ENCODE measurements at places on chromosomes 16 and 17.
A peak's percentile ranks its signal among the peaks of the same experiment; 100 is the strongest.

DNA sequence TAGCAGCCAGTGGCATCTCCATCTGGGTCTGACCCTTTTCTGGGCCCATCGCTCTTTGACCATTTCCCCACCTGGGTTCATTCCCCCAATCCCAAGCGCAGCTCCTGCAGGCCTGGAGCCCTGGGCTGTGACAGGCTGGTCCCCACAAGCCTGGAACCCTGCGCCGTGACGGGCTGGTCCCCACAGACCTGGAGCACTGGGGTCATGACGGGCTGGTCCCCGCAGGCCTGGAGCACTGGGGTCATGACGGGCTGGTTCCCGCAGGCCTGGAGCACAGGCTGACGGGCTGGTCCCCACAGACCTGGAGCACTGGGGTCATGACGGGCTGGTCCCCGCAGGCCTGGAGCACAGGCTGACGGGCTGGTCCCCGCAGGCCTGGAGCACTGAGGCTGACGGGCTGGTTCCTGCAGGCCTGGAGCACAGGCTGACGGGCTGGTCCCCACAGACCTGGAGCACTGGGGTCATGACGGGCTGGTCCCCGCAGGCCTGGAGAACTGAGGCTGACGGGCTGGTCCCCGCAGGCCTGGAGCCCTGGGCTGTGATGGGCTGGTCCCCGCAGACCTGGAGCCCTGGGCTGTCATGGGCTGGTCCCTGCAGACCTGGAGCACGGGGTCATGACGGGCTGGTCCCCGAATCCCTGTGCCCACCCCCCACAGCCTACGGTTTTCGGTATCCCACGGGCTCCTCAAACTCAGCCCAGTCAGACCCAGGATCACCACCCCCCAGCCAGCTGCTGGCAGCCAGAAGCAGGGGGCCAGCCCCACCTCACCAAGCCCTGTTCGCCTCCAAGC is 16.6 kb downstream of the TMC6 start:
- DNase-seq: no peak

DNA sequence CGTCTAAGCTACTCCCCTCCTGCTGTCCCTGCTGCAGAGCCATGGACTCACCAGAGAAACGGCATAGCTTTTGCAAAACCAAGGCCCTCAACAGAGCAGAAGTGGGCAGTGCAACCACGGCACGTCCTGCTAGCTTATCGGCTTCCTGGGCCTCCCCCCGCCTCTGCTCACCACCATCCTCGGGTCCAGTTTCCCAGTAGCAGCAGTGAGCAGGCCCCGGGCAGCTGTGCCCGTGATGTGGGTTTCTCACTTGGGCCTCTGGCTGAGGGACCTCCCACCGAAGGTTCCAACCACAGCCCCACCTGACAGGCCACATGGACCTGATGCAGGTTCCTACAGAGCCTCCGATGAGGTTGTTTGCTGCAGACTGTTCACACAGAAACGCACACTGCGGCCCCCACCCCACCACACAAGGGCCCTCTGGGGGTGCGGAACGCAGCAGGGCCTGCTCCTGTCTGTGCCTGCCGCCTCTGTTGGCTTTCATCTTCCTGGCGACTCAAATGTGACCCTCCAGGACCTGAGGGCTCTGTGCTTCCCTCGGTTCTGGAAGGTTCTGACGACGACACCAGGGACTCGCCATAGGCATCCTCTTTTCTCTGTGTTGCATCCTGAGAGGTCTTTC is 24.8 kb downstream of the PDIA2 start:
- no peak for DNase-seq

- DNase-seq: no peak
Measured at GRCh38 chr16:54342966-54343365, 56.4 kb upstream of the IRX3 start.

- DNase-seq: no peak
Measured at GRCh38 chr17:55273579-55274354, 9.0 kb downstream of the HLF start.

DNA sequence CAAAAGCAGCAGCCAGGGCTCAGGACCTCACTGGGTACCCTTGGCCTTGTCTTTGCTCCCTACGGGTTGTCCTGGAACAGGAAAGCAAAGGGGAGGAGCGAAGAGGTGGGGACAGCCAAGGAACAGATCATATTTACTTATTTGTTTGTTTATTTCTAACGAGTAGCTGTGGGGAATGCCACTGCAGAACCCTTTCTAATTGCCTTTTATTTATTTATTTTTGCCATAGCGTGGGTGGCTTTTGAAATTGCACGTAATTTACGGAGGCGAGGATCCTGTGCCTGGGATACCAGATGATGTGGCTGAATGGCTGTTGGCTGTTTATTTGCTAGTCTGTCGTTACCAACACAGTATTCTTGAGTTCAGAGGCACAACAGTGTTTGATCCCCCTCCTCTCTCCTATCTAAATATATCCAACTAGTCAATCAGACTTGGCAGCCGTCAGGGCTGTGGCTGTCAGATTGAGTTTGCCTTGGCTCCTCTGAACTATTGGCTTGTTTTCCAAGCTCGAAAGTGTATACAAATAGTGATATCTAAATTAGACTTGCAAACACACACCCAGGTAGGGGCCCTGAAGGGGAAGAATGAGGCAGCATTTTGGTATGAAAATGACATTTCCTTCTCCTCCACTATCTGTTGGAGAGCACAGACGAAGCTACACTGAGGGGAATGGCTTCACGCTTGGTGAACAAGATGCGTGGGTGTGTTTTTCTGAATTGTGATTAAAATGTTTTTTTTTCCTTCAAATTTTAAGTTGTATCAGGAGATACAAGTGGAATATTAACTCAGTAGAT is 110.4 kb downstream of the MSI2 start:
- DNase-seq: no peak

GRCh38 chr17:68906638-68907037 is 48.6 kb downstream of the ABCA8 start:
- no peak for DNase-seq

- peak; percentile 87 for DNase-seq
Measured at GRCh38 chr17:14069251-14070021, at the start of gene COX10. Gene COX10, plus strand, starts transcription at chr17:14069504. Its CDS starts 102 bp downstream, at chr17:14069606.

- no peak for DNase-seq
Measured at GRCh38 chr16:77888871-77889270, 100.5 kb downstream of the VAT1L start.

DNA sequence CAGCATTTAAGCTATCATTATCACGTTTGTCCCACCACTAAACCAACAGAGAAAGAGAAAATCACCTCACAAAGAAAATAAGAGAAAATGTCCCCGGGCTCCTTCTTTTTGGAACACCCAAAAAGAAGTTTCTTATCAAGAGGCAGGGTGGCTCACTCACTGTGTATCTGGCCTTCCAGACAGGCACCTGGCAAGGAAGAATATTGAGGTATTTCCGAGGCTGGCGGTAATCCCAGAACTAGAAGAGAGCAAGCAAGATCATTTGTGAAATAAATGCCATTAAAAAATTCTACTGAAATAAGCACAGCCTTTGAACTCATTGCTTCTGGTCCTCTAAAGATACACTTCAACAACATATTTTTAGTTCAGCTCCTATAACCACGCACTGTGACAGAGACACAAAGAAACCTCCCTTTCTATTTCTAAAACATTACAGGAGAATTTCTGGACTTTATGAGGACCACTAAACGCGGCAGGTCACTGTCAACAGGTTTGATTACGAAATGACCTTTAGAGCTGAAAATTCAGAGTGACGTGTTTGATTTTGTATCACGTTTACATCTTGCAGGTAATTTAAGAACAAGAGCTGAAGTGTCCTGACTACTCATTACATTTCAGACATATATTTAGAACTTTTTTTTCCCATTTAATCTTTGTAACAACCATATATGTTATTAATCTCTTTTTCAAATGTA is 61.0 kb downstream of the WDR59 start:
- DNase-seq: no peak

- no peak for DNase-seq
Measured at GRCh38 chr17:61047515-61047914, 352.1 kb upstream of the TBX2 start.

- DNase-seq: no peak
Measured at GRCh38 chr17:2383628-2384167, 17.2 kb downstream of the MNT start.

DNA sequence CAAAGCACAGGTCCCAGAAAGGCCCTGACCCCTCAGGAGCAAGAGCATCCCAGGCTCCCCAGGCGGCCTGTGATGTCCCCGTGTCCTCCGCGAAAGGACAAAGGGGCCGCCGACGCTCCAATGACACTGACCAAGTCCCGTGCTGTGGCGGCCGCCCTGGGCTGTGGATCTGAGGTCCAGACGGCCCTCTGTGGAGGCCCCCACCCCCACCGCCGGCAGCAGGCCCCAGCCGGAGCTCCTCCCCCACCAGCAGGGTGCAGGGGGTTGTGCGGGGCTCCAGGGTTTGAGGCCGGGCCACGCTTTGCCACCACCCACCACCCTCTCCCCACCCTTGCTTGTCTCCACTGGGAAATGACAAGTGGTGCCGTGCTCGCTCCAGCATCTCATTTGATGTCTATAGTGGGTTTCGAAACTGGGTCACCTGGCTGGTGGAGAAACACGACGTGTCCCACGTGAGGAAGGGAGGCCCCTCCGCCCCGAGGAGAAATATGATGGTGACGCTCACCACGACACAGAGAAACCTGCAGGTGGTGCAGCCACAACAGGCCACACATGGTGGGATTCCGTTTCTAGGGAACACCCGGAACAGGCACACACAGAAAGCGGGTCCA is 31.2 kb upstream of the ZNF469 start:
- no peak for DNase-seq

GRCh38 chr17:22669721-22670120 is 977.4 kb downstream of the KCNJ18 start:
- no peak for DNase-seq

- DNase-seq: no peak
Measured at GRCh38 chr16:15521390-15521757, 87.0 kb downstream of the BMERB1 start.

GRCh38 chr16:14199624-14200023 is 128.5 kb downstream of the MRTFB start:
- no peak for DNase-seq

DNA sequence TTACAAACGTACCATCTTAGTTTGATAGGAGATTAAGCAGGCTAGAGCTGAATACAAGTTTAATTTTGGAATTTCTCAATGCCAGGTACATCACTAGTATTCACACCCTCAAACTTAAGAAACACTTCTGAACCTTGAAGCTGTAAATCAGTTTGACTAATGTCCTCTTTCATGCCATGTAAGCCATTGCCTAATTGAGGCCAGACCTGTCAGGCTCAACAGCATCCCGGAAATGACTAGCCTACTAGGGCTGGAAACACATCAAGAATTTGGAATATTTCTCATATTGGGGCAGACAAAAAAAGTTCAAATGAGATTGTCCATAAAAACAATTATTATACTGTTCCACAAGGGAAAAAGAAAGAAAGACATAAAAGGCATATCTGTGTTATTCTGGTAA is 1.7 kb downstream of the USP32 start:
- no peak for DNase-seq

DNA sequence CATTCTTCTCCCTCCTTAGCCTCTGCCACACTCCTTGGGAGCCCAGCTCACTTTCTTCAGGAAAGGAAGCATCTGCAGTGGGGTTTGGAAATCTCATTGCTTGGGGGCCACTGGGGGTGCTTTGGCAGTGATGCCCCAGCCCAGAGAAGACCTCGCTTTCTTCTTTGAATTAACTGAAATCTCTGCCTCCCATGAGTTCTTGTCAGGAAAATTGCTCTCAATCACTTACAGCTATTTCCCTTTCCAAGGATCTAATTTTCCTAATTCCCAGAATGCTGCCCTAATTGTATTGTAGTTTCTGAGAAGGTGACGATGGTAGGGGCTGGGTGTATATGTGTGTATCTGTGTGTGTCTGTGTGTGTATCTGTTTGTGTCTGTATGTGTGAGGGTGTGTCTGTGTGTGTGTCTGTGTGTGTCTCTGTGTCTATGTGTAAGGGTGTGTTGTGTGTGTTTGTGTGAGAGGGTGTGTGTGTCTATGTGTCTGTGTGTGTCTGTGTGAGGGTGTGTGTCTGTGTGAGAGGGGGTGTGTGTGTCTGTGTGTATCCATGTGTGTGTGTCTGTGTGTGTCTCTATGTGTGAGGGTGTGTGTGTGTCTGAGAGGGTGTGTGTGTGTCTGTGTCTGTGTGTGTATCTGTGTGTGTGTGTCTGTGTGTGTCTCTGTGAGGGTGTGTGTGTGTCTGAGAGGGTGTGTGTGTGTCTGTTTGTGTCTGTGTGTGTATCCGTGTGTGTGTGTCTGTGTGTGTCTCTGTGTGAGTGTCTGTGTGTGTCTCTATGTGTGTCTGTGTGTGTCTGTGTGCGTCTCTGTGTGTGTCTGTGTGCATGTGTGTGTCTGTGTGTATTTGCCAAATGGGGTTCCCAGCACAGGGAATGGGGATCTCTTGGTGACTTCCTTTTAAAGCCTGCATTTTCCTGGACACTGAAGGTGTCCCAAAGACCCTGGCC is 83.5 kb upstream of the DNAJA2 start:
- DNase-seq: no peak

GRCh38 chr17:42518046-42518754 is 17.8 kb upstream of the NAGLU start:
- DNase-seq: no peak

GRCh38 chr17:67779098-67779672 is 46.1 kb upstream of the BPTF start:
- peak; percentile 23 for DNase-seq

DNA sequence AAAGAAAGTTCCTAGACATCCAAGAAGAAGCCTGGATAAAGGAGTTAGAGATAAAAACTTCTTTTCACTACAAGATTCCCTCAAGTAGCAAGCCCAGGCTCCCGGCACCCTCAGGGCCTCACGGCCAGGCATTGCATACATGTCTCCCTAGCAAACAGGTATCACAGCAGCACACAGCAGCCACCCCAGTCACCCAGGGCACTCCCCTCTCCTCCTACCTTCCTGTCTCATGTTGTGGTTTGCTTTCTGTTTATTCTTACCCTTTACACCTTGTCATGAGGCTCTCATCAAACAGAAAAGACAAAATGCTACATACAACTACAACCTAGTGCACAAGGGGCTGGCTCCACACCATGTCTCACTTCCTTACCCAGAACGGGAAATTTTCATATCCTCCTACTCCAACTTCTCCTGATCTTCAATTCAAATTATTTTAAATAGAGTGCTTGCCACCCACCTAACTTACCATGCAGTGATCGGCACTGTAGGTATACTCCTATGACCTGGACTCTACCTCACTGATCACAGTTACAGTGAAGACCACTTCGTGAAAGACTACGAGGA is 42.7 kb downstream of the XPO6 start:
- DNase-seq: peak; percentile 48
